Kidney capillary endothelial cell (primary cell): ENCODE measurements at places on chromosomes 13 and 19.

GRCh38 chr19:34681478-34681877 is 4.0 kb downstream of the ZNF302 start:
- no peak for DNase-seq

- DNase-seq, result no peak
These were observed 117.9 kb downstream of the EFNB2 start for GRCh38 chr13:106417467-106418110.

- no peak for DNase-seq
These were observed 1721.9 kb downstream of the OLFM4 start for GRCh38 chr13:54750521-54750920.

DNA sequence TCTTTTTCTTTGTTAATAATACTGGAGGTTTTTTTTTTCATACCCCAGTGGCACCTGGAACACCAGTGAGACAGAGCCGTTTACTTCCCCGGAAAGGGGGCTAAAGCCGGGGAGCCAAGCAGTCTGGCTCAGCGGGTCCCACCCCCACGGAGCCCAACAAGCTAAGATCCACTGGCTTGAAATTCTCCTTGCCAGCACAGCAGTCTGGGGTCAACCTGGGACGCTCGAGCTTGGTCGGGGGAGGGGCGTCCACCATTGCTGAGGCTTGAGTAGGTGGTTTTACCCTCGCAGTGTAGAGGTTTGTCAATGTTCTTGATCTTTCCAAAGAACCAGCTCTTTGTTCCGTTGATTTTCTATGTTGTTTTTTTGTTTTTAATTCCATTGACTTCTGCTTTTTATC is 94.6 kb upstream of the DIAPH3 start:
- no peak for DNase-seq

- DNase-seq, result no peak
These were observed 30.7 kb upstream of the CSNK1A1L start for GRCh38 chr13:37136187-37136586.

DNA sequence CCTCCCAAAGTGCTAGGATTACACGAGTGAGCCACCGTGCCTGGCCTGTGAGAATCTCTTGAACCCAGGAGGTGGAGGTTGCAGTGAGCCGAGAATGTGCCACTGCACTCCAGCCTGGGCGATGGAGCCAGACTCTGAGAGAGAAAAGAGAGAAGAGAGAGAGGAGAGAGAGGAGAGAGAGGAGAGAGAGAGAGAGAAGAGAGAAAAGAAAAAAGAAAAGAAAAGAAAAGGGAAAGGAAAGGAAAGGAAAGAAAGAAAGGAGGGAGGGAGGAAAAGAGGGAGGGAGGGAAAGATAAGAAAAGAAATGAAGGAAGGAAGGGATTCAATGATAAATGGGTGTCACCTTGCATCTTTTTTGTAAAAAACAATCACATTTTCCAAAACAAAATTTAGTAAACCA is 23.0 kb upstream of the PSPC1 start:
- DNase-seq, result no peak

DNA sequence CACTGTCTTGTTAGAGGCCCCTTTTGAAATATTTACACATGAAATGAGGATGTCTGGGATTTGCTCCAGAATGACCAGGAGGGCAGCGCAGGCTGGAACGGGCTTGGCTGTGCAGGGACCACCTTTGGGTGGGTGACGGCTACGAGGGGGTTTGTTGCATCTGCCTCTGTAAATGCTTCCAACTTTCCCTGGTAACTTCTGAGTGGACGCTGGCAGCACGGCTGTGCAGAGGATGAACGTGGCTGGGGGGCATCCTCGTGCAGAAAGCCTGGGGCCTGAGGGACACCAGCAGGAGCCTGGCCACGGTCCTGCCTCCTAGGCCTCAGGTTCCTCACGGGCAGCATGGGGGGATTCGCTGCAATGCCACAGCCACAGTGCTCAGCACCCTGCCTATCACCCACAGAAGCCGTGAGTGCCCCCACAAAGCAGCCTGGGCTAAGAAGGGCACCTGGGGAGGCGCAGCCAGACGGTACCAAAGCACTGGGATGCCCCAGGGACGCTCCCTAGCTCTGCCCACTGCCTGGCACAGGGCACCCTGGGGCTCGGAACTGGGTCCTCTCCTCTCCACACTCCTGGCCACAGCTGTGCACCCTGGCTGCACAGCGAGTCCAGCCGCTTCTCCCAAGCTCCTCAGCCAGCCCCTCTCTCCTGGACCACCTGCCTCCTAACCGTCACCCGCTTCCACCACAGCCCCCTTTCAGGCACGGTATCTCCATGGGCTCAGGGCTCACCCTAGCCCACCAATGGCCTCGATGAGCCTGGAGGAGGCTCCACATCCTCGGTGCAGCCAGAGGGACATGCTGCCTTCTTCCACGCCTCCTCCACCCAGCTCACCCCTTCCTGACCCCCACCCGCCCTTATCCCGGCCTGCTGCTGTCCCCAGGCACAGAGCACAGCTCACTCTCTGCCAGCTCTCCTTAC is 44.5 kb downstream of the MLLT1 start:
- no peak for DNase-seq

- no peak for DNase-seq
These were observed 823.0 kb downstream of the PCDH9 start for GRCh38 chr13:66407128-66407527.

- DNase-seq, result no peak
These were observed 9.4 kb downstream of the USHBP1 start for GRCh38 chr19:17255150-17255621.

GRCh38 chr19:16514383-16515019 is 18.3 kb downstream of the C19orf44 start:
- no peak for DNase-seq

DNA sequence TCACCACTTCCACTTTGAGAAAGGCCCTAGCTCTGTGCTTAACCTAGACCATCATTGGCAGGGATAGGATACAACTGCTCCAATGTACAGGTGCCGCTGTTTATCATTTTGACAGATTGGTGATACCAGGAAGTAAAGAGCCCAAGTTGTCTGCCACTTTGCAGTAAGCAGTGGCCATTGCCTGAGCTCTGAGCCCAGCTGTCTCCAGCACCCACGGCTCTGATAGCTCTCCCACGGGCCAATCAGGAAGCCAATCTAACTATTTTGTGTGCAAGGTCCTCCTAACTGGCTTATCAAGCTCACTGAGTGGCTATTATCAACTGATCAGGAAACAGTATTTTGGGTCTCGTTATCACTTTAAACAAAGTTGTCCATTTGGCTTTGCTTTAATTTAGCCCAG is 181.1 kb downstream of the DCT start:
- DNase-seq, result no peak

DNA sequence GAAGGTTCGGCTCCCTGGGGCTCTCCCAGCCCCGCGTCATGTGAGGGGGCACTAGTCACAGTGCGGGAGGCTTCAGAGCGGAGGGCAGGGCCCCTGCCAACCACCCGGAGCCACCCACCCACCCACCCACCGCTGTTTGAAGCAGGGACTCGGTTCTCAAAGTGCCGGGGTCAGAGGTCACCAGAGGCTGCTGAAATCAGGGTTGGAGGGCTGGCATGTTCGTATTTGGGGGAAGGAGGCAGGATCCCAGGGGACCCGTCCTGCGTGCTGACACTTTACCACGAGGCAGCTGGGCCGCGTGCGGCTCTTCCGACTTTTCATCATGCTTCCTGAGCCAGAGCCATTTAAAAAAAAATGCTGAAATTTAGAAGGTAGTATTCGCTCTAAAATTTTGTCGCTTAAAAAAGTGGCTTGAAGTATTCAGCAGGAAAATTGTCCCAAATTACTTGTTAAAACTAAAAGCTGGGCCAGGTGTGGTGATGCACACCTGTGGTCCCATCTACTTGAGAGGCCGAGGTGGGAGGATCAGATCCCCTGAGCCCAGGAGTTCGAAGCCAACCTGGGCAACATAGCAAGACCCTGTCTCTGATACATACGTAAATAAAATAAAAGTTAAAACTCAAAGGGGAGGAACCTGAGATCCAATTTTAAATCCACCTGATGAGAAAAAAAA is 21.2 kb downstream of the ATP11A start:
- no peak for DNase-seq
